ENCODE measurements at places on chromosomes 5 and 9.

- no peak for DNase-seq
Observed at GRCh38 chr5:176995896-176996767, 10.4 kb downstream of the UIMC1 start.

DNA sequence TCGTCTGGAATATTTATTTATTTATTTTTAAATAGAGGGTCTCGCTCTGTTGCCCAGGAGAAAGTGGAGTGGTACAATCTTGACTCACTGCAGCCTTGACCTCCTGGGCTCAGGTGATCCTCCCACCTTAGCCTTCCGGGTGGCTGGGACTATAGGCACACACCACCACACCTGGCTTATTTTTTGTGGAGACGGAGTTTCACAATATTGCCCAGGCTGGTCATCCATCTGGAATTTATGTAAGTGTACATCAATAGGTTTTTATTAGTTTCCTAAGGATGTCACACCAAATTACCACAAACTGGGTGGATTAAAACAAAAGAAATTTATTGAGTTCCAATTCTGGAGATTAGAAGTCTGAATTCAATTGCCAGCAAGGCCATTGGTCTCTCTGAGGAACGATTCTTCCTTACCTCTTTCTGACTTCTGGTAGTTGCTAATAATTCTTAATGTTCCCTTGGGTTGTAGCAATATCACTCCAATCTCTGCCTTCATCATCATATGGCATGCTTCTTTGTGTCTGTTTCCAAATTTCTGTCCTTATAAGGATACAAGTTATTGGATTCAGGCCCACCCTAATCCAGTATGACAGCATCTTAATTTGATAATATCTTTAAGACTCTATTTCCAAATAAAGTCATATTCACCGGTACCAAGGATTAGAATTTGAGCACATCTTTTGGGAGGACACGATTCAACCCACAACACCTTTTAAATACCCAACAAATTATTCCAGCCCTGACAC is 16.3 kb upstream of the RAD23B start:
- DNase-seq = no peak

GRCh38 chr5:178476972-178477754 is 113.0 kb downstream of the COL23A1 start:
- no peak for DNase-seq

- DNase-seq = no peak
Observed at GRCh38 chr5:132193165-132193694, 34.4 kb downstream of the P4HA2 start.
